ENCODE measurements at places on chromosomes 4 and X.

DNA sequence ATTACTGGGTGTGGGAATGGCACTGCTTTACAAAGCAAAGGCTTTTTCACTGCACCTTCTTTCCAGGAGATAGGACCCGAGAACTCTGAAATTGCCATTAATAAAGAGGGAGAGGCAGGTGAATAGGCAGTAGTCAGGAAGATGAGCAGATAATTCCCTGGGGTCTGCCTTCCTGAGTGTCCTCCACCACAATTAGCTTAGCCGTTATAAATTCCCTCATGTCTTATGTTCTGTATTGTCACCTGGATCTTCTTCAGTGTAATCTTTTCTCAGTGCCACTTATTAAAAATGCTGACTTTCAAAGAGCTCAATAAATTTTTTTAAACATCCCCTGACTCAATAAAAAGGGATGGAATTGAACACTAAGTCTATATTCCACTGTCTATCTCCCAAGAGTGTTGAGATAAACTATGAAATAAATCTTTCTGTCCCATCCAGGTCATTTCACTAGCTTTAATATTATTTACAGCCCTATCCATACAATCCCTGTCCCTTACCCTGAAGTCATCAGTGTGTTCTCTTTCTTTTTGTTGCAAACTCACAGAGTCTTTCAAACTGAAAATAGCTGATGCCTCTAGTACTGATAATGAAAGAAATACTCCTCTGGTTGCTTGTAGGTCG is 272.2 kb upstream of the NRK start:
- no peak for ATAC-seq

DNA sequence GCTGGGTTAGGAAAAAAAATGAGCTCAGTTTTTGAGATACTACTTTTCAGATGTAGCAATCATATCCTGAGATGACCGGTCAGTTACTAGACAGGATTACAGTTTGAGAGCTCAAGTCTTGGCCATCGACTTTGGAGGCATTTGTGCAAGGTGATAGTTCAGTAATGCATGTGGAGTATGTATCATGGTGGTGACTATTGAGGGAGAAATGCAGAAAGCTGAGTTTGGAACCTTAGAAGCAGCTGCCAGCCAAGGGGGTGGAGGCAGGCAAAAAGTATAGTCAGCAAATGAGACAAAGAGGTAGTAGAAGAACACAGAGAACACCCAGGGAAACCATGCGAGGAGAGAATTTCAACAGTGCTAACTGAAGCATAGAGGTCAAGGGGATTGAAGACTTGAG is 48.7 kb upstream of the SLC4A4 start:
- ATAC-seq = peak; percentile 34

DNA sequence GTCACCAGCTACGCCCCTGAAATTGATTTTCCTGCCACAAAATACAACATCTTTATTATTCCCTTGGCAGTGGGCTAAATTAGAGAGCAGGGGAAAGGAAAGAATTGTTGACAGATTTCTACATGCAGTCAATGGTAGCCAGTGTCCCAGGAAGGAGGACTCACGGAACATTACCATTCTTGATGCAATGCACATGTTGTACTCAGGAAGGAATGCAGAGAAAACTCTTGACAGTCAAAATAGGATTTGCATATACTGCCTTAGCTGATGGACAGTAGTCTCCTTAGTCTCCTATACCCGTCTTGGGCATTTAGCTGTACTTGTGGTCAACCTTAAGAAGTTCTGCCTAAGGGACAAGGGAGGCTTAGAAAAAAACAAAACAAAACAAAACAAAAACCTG is 158.0 kb upstream of the GYPA start:
- ATAC-seq = no peak

GRCh38 chrX:129235903-129236302 is 287.4 kb downstream of the SMARCA1 start:
- no peak for ATAC-seq

Data from gastroesophageal sphincter (tissue), 4 donors.